Hematopoietic multipotent progenitor cell treated with erythropoietin and hydrocortisone succinate and interleukin-3 and kit ligand, for 17 days (in vitro differentiated cells): ENCODE measurements at places on chromosomes 16 and 17.

DNA sequence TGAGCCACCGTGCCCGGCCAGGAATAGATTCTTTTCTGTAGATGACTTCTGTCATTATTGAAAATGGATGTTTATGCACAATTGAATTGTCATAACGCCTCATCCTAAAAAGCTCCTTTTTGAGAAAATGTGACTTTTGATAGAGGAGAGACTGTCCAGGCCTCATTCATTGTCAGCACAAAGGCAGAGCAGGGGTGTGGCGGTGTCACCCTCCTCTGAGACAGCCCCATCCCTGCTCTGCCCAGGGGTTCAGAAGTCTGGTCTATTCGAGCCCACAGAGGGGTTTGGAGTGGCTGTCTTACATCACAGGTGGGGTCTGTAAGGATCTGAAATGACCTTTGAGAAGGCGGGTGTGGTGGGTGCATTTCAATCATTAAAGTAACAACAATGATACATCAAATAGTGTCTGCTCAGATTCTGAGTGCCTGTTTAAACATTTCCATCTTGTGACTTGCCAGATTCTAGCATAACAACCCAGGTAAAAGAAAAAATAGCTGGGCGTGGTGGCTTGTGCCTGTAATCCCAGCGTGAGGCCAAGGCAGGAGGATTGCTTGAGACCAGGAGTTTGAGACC lies 161.0 kb downstream of the SEC14L1 start:
- no peak for DNase-seq

DNA sequence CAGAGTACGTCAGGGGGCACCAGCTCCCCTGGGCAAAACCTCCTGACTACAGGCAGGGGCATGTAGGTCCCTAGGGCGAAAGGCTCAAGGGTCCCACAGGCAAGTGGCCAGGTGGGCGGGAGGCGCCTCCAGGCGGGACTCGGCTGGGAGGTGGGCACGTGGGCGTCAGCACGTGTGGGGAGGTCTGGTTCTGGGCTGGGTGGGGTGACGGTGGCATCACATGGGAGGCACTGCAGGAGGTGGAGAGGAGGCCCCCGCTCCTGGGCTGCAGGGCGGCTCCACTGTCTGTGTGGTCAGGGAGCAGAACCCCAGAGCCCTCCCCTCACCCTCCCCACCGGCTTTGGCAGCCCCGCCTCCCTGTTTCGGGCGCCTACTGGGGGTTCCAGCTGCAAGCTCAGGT lies 52.7 kb downstream of the ACTG1 start:
- DNase-seq = no peak

GRCh38 chr16:4839942-4840341 lies 7.1 kb downstream of the GLYR1 start:
- no peak for DNase-seq

- DNase-seq = no peak
These were observed 314.3 kb downstream of the MAP2K6 start for GRCh38 chr17:69728816-69729215.

DNA sequence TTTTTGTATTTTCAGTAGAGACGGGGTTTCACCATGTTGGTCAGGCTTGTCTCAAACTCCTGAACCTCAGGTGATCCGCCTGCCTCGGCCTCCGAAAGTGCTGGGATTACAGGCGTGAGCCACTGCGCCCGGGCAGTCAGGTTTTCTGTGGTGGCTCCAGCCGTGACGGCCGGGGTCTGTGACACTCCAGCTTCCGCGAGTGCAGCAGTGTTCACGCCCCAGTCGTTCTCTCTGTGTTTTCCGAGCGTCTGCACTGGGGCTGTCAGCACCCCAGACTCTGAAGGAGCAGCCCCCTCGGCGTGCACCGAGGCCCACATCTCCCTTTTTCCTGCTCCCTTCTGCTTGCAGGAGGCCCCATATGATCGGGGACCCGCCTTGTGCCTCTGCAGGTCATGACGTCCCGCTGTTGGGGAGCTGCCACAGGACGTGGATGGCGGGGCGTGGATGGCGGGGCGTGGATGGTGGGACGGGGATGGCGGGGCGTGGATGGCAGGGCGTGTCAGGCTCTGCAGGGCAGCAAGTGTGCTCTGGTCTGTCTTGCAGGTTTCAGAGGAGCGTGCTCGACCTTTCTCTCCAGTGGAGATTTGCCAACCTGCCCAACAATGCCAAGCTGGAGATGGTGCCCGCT lies 5.7 kb downstream of the ASPSCR1 start:
- no peak for DNase-seq

DNA sequence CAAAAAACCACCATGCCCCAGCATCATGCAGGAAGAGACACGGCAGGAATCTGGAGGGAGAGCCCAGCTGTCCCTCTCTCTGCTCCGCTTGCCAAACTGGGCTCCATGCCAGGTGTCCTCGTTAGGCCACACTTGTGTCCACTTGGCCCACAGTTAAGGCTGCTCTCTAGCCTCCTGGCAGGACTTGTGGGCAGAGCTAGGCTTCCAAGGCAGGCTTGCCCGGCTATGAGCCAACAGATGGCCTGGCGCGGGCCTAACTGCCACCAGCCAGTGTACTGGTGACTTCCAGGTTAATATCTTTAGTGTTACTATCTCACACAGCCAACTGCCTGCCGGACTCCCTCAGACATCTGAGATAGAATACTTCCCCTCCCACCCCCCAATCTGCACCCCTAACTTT lies 10.6 kb downstream of the ATP6V0D1 start:
- DNase-seq = peak; percentile 67

- DNase-seq = no peak
These were observed 309.4 kb upstream of the CDH5 start for GRCh38 chr16:66057057-66057456.

GRCh38 chr17:6710317-6710716 lies 2.9 kb downstream of the SLC13A5 start:
- no peak for DNase-seq

- no peak for DNase-seq
These were observed 534.5 kb downstream of the TMEM114 start for GRCh38 chr16:8055761-8056160.

GRCh38 chr17:82692268-82692667 lies 6.2 kb downstream of the RAB40B start:
- DNase-seq = no peak

- no peak for DNase-seq
These were observed 16.0 kb upstream of the OR1F1 start for GRCh38 chr16:3171855-3172593.

DNA sequence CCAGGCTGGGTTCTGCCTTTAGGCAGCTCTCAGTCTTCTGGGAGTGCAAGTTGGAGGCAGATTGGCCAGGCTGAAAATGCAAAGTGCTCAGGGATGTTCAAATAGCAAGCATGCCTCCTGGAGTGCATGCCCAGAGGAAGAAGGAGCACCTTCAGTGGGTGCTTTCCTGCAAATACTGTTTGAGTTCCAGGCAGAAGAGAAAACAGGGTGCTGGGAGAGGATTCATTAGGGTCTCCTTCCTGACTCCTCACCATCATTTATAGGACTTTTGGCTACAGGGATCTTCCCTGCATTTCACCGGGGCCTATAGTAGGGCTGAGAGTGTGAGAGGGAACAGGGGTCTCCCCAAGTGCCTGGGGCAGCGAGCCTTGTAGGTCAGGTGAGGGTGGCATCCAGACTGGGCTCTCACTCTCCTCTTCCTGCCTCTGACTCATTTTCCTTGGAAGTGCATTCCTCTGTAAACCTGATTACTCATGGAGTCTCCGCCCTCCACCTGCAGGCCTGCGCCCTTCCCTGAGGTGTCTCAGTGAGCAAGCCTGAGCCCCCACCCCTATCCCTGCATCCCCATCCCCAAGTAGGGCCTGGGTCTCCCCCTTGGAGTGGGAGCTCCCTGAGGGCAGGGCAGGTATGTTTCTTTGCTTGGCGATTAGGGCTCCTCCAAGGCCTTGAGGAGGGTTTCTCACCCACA lies 17.1 kb upstream of the TNS4 start:
- DNase-seq = no peak

GRCh38 chr16:72963533-72964315 lies 84.2 kb downstream of the ZFHX3 start:
- DNase-seq = no peak

DNA sequence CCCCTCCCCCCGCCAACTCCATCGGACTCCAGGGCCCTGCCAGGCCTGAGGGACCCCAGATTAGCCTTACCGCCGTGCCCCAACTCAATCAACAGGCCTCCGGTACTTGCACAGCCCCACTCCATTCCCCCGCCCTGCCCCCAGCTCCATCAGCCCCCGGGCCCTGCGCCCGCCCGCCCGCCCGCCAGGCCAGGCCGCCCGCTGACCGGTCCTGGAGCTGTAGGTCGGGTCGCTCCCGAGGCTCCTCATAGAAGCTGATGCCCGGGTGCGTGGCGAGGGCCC lies 308 bp downstream of the GTF3C1 start:
- no peak for DNase-seq

- no peak for DNase-seq
These were observed 1.1 kb downstream of the NEURL4 start for GRCh38 chr17:7328009-7328408.

DNA sequence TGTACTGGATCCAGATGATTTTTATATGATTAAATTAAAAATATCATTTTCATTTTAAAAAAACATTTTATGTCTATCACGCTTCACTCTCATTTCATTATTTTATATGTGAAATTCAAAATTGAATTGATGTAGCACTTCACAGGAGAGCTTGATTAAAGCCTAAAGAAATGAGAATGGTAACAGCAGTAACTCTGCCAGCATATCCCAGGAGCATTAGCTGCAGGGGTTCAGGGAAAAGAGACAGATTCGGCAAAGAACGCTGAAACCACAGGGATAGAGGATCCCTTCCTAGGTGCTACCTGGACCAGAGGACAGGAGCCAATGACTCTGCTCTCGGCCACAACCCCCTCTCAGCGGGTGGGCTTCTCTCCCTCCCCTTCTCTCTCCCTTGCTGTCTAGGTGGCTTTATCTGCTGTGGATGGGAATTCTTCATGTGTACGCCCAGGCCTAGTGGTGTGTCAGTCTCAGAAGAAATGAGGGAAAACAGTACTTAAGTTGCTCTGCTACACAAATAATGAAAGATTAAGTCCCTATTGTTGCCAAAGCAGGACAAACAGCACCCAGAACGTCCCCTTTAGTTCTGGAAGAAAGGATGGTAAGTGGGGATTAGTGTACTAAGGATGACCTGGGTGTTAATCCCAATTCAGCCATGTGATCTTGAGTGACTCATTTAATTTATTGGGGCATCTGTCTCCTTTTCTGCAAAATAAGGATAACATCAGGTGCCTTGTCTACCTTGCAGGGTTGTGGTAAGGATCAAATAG lies 123.3 kb downstream of the CDK5R1 start:
- DNase-seq = no peak

DNA sequence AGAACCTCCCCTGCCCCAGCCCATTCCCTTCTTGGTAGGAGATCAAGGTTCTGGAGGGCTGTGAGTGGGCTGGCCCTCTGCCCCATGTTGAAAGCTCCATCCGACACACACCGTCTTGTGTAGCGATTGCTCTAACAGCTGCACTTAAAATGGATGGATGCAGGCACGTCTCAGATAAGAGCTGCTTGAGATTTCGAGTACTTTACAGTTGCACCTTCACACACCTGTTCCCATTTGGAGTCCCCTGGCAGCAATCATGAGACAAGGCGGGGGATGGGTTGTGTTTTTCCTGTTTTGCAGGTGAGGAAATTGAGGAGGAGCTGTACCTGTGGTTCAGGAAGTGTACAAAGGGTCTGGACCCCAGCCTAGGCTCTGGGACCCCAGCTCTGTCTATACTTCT lies 25.6 kb upstream of the TAC4 start:
- no peak for DNase-seq

GRCh38 chr17:7651665-7652387 lies 1.1 kb downstream of the ATP1B2 start:
- DNase-seq = peak; percentile 60

- DNase-seq = no peak
These were observed 18.0 kb upstream of the CEP20 start for GRCh38 chr16:15906439-15906838.

- no peak for DNase-seq
These were observed 6.7 kb upstream of the ABCA9 start for GRCh38 chr17:69067274-69068047.
